Posterior cingulate gyrus (tissue), 11 donors: ENCODE measurements at places on chromosomes 16 and 17.

DNA sequence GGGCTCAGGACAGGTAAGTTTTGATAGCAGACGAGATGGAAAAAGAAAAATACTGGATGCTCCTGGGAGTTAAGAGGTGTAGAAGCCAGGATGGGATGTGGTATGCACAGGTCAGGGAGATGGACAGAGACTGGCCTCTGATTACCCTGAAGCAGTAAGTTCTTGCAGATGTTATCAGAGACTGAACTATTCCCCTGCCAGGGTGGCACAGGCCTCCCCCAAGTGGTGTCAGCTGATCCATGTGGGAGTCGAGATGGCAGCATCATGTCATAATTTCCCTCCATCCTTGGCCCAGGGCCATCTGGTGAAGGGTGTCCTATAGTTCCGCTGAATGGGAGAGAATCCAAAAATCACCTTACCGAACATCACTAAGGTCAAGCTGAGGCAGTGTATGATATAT lies 14.1 kb upstream of the NKD1 start:
- no peak for DNase-seq

GRCh38 chr16:14018851-14019250 lies 52.3 kb upstream of the MRTFB start:
- DNase-seq, result no peak

- no peak for DNase-seq
Observed at GRCh38 chr17:9684955-9685621, 39.8 kb downstream of the USP43 start.

GRCh38 chr17:29929533-29930408 lies at the start of gene SSH2:
TSS of gene SSH2 (minus strand) at chr17:29930228. CDS start at chr17:29930000, 228 bp downstream.
- peak; percentile 95 for DNase-seq

GRCh38 chr17:48603959-48604769 lies 622 bp downstream of the HOXB6 start:
- no peak for DNase-seq

DNA sequence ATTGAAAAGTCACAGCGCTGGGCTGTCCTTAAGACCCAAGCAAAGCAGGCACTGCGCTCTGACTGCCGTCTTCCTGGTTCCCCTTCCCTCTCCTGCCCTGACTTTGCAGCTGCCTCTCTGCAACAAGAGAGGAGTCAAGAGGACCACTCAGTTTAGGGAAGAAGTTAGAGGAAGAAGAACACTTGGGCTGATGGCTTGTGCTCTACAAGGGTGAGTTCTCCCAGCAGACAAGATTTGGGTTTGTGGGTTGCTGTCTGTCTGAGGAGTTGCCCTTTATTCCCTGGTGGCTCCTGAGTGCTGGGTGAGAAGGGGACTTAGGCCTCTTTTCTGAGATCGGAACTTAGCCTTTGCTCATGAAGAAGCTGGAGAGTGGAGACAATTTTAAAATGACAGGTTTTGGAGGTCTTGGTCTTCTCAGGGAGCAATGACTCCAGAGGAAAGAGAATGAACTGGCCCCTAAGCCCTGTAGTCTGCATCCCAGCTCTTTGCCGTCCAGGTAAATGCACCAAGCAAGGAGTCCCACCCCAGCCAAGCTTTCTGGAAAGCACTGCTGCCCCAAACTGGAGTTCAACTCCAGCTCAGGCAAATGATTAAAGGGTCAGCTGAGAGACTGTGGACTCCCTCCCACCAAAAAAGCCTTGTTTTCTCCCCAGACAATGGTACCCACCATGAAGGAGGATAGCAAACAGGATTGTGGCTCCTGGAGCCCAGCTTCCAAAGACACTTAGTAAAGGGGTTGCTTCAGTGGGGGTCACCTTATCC lies 2.7 kb upstream of the HOXB9 start:
- no peak for DNase-seq

DNA sequence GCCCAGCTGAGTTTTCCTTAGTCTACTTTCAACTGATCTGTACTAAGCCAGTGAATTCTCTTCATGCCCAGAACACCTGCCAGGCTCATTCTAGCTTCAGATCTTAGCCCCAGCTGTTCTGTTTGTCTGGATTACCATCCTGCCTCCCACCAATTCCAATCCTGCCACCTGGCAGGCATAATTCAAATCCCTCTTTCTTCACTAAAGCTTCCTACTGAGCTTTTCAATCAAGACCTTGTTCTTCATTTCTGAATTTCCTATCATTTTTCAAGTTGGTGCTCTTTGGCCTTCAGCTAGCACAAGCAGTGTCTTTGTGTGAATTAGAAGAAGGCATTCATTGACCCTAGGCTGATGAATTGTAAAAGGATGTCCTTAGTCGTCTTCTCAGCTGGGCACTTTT lies 357.6 kb downstream of the UTP18 start:
- DNase-seq, result no peak
